ENCODE measurements at places on chromosomes 16 and 17.
A peak's percentile ranks its signal among the peaks of the same experiment; 100 is the strongest.

GRCh38 chr16:57937861-57938260 is 33.1 kb downstream of the CNGB1 start:
- no peak for DNase-seq

DNA sequence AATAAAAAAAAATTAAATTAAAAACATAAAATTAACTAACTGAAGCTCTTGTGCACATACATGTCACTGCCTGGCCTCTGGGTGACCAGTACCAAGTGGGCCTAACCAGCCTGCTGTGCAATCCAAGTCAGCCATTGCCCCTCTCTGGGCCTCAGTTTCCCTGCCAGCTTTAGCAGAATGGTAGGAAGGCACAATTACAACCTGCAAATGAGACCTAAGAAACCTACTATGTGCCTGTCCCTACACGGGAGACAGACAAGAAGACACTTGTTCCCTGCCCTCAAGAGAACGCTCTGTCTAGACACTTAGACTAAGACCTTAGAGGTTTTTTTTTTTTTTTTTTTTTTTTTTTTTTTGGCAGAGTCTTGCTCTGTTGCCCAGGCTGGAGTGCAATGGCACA is 1.7 kb downstream of the CIAPIN1 start:
- DNase-seq, result no peak

DNA sequence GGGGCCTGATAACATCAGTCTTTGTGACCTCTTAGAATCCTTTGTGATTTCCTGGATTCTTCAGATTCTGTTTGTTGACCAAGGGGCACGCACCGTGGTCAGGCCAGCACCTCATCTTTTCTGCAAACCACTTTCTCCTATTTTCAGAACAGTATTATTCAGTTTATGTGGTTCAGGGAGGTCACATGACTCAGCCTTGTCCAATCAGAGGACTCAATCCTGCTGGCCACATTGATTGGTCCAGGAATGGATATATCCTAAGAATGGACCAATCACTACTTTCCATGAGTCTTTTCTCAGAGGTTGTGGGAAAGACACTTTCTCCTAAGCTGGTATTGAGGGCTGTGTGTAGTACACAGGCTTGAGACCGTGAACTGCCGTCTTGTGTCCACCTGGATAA is 123.1 kb upstream of the EEF2KMT start:
- no peak for DNase-seq

- no peak for DNase-seq
Observed at GRCh38 chr16:68470461-68471150, 22.3 kb upstream of the SMPD3 start.

DNA sequence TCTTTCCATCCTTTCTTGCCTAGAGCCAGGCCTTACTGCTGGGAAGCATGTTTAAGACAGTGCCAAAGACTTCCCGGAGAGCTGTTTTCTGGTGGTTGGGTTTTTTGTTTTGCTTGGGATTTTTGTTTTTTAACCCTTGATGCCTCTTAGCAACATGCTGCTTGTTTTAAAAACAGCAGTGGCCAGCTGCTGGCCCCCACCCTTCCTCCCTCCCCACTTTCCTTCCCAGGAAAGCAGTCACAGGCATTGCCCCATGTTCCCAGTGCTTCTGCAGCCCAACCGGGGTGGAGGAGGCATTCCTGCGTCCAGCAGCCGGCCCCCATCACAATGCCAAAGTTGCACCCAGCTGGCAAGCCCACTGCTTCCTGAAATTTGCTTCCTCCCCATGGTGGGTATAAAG is 12.6 kb downstream of the TMEM132E start:
- DNase-seq, result no peak

- no peak for DNase-seq
Observed at GRCh38 chr16:77591347-77591746, 131.0 kb upstream of the NUDT7 start.

DNA sequence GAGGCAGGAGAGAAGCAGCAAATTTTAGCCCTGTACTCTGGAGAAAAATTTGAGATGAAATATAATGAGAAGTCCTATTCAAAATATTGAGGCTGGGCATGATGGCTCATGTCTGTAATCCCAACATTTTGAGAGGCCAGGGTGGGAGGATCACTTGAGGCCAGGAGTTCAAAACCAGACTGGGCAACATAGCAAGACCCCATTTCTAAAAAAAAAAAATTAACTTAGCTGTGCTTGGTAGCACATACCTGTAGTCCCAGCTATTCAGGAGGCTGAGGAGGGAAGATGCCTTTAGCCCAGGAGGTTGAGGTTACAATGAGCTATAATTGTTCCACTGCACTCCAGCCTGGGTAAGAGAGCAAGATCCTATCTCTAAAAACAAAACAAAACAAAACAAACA is 103.4 kb downstream of the CACNG3 start:
- DNase-seq, result no peak

DNA sequence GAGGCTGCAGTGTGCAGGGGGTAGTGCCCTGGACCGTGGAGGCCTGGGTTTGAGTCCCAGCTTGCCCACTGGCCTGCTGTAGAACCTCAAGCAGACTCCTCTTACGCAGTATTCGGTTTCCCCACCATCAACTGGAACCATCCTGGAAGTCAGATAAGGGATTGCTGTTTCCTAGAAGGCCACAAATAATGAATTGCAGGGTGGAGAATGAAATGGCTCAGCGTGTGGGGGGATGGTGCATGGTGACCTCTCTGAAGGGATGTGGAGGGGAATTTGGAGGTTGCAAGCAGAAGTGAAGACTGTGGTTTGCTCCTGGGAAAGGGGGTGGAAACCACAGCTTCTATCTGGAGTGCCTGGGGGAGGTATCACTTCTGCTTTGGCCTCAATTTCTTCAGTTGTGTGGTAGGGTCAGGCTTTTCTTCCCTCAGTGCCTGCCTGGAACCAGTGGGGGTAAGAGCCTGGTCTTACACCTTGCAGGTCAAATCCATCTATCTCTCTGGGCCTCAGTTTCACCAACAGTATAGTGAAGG is 1.7 kb downstream of the ADGRG5 start:
- no peak for DNase-seq

DNA sequence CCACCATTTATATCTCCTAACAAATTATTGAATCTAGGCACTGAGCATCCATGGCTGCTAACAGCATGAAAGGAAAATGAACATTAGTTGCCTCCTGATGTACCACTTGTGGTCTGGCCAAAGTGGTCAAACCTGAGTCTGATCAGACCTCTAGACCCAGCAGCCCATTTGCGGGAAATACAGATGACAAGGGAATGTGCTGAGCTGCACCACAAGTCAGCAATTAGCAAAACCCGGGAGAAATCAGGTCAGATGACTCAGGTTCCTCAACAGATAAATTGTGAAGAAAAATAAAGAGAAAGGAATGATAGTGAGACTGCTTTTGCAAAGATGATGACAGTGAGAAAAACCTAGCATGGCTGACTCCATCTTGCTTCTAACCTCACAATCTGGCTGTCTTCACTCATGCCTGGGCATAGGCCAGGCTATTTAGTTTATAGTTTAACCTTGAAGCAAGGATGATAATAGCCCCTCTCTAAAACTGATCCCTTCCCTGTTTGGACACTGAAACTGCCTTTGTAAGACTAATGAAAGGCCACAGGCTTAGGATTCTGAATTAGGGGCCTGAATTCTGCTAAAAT is 142.7 kb upstream of the ASIC2 start:
- no peak for DNase-seq

DNA sequence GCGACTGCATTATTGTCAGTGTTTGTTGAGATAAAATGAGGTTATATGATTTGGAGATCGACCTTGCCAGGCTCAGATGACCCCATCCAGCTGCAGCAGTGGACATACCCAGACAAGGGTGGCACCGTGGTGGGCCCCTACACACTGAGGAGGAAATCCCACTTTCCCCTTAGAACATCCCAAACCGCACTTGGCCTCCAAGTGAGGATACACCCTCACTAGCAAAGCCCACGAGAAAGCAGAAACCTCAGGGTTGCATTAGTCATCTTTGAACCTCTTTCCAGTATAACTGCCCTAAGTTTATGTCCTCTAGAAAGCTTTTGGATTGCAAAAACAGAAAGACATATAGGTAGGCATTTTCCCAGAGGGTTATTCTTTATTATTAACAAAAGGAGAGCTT is 101.5 kb downstream of the CLEC16A start:
- DNase-seq, result no peak

DNA sequence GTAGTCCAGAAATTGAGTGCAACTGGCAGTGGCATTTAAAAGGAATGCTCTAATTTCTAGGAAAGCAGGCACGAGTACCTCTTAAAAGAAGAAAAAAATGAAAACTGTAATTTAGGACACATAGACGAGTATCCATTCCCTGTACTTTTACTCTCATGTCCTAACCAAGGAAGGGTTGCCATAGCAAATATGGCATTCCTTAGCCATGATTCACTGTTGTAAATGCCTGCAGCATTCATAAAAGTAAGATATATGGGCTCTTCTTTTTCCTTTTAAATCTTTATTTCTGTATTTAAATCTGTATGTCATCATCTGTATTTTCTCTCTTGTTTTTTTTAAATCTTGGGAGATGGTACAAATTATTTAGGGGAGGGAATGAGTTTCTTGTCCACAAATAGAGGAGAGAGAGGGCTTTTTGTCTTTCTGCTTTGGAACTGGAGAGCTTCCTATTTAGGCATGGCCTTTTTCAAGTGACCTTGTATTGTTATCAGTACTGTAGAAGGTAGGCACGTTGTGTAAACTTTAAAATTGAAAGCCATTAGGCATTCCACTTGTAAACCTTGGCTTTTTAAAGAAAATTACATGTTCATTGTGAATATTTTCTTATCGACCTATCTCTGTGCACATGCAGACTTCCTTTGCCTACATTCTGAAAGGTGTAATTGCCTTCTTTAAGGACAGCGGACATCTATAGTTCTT is 50.0 kb downstream of the TENT4B start:
- DNase-seq, result no peak

GRCh38 chr16:73888840-73889490 is 407.6 kb upstream of the PSMD7 start:
- no peak for DNase-seq

- DNase-seq, result peak; percentile 69
Observed at GRCh38 chr16:73071131-73071940, 23.4 kb upstream of the ZFHX3 start.

- DNase-seq, result no peak
Observed at GRCh38 chr17:10172241-10172741, 26.1 kb downstream of the GAS7 start.

DNA sequence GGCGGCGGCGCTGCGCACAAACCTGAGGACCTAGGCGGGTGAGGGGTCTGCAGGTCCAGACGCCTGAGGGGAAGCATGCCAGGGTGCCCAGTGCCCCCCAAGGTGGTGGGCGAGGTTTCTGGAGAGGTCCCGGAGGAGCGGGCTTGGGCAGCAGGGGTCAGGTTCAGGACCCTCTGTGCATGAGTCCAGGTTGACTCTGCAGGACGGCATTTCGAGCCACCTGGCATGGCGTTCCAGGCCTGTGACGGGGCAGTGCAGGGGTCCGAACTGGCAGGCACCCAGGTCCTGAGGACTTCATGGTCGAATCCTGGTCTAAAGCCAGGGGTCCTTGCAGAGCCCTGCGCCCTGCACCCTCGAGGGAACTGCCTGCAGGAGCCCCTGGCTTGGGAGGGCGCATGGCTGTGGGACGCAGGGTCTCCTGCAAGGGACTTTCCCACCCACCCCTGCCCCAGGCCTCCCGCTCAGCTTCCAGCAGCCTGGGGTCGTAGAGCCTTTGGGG is 3.5 kb downstream of the SLC16A3 start:
- no peak for DNase-seq
